Amygdala (tissue), 56 donors: ENCODE measurements at places on chromosomes 16 and 17.

DNA sequence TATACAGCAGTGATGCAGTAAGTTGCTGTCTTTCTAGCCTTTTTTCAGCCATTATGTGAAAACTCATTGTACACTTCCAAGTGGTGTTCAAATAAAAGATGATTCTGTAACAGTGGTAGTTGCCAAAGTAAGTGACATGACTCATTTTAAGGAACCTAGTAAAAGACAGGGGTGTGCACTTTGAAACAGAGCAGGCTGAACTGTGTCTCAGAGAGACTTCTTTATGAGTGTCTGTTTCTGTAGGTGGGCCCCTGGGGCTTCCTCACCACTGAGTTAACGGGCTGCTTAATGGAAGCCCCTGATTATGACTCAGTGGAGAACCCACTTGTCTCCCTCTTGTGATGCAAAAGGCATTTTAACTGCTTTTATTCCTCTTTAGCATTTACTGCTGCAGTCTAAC is 147.3 kb downstream of the PCTP start:
- no peak for DNase-seq

GRCh38 chr17:68356949-68357455 is 65.7 kb downstream of the ARSG start:
- no peak for DNase-seq

- no peak for DNase-seq
Measured at GRCh38 chr16:15443753-15444152, 9.4 kb downstream of the BMERB1 start.

GRCh38 chr17:81457917-81458555 is 54.6 kb downstream of the ACTG1 start:
- no peak for DNase-seq

GRCh38 chr17:52181782-52182181 is 23.3 kb upstream of the CA10 start:
- no peak for DNase-seq

DNA sequence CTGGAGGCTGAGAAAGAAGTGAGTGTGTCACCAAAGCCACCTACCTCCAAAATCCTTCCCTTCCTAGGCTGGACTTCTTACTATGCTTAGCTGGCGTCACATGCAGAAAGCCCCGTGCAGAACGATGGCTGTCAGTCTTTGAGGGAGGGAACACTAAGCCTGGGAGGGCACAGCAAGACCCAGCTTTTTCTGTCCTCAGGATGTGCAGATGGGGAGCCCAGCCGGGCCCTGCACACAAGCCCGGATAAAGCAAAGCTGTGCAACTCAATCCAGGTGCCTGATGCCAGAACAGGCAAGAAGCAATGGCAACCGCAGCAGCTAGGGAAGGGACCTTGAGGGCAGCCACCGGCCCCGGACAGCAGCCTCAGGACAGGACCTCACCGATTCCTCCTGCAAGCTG is 13.9 kb upstream of the USP36 start:
- no peak for DNase-seq

- DNase-seq: no peak
Measured at GRCh38 chr17:7574176-7574953, 5.1 kb upstream of the CD68 start.

DNA sequence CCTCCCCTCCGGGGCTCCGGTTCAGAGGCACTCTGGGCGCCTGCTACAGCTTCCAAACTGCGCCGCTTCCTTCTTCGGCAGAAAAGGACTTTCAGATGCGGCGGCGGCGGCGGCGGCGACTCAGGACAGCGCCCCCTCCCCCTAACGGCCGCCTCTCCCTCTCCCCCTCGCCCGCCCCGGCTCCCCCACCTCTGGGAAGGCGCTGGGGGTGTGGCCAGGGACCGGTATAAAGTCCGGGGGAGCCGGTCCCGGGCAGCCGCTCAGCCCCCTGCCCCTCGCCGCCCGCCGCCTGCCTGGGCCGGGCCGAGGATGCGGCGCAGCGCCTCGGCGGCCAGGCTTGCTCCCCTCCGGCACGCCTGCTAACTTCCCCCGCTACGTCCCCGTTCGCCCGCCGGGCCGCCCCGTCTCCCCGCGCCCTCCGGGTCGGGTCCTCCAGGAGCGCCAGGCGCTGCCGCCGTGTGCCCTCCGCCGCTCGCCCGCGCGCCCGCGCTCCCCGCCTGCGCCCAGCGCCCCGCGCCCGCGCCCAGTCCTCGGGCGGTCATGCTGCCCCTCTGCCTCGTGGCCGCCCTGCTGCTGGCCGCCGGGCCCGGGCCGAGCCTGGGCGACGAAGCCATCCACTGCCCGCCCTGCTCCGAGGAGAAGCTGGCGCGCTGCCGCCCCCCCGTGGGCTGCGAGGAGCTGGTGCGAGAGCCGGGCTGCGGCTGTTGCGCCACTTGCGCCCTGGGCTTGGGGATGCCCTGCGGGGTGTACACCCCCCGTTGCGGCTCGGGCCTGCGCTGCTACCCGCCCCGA is at the start of gene IGFBP4:
Gene IGFBP4, plus strand, starts transcription at position 255 of the 792 bp plus-strand sequence. Its CDS starts 286 bp downstream, at position 541.
- DNase-seq: no peak

- peak; percentile 19 for DNase-seq
Measured at GRCh38 chr17:19753661-19754463, 5.8 kb upstream of the ALDH3A1 start.

- no peak for DNase-seq
Measured at GRCh38 chr16:89020068-89020924, 43.3 kb upstream of the CBFA2T3 start.

GRCh38 chr17:17453088-17453487 is 23.7 kb upstream of the MED9 start:
- no peak for DNase-seq

DNA sequence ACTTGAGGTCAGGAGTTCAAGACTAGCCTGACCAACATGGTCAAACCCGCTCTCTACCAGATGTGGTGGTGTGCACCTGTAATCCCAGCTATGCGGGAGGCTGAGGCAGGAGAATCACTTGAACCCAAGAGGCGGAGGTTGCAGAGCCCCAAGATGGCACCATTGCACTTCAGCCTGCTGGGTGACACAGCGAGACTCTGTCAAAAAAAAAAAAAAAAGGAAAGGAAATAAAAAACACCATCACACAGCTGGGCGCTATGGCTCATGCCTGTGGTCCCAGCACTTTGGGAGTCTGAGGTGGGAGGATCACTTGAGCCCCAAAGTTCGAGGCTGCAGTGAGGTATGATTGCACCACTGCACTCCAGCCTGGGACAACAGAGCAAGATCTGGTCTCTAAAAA is 13.3 kb upstream of the SBK1 start:
- DNase-seq: no peak

- no peak for DNase-seq
Measured at GRCh38 chr17:20203761-20204263, 194.7 kb downstream of the SPECC1 start.

DNA sequence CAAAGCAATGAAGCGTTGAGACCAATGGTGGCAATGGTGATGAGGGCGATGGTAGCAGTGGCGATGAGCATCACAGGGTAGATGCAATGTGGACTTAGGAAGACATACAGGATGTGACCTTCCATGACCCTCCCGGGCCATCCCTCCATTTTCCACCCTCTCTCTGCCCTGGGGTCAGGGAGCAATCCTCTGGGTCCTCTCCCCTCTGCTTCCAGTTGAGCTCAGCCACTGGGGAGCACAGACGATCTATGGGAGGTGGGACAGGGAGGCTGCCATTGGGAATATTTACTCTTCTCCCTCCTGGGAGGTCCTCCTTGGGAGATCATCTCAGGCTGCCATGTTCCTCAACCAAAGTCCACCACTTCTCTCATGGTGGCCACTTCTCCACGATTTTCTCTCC is 260.7 kb upstream of the FOXF1 start:
- no peak for DNase-seq
